ENCODE measurements at places on chromosomes 1 and 21.
A peak's percentile ranks its signal among the peaks of the same experiment; 100 is the strongest.

GRCh38 chr1:171741872-171742576 lies at the start of gene VAMP4:
TSS of gene VAMP4 (minus strand) at chr1:171742065. CDS start at chr1:171738414, 3,651 bp downstream.
- peak; percentile 84 for DNase-seq

DNA sequence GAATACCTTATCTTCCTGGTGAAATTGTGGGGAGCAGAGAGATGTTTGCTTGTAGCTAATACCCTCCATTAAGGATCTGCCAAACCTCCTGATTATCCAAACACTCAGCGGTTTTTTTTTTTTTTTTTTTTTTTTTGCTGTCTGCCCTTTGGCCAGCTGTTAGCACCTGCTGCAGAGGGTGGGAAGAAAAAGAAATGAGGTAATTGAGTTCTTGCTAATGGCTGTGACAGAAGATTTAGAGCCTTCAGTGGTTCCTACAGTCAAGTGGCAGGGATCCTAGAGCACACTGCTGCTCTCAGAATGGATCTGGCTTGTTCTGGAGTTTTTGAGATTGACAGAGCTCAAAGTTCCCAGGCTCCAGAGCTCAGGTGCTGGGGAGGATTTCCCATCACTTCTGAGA lies 342.5 kb downstream of the DISC1 start:
- DNase-seq = no peak

DNA sequence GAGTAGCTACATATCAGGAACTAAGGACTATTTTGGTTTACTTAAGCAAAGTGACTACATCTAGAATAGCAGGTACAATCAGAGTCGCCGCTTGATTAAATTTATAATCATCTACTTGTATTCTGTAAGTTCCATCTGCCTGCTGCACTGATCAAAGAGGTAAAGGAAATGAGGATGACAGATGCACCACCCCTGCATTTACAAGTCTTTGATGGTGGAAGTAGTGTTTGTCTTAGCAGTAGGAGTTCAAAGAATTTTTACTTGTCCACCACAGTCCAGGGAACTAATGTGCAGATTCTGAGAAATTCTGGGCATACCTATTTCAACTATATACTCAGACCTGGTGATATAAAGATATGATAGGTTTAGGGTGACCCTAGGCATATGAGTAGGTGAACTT lies 184.1 kb upstream of the IVNS1ABP start:
- no peak for DNase-seq

DNA sequence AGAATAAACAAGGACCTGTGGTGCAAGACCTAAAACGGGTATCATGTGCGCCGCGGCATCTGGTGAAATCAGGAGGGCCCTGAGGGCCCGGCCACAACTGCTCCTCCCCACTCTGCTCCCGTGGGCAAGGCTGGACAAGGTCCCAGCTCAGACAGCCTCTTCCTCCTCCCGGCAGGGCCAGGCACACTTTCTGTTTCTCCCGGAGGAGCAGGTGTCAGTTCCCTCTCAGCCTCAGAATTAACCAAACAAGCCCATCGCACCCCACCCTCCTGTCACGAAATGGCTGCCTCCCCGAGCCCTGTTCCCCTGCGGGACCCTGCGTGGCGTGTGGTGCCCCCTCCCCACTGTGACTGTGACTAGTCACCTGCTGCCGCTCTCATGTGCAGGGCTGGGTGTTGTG lies 15.2 kb downstream of the PTTG1IP start:
- no peak for DNase-seq

All from mesothelial cell of epicardium (in vitro differentiated cells).